Nucleus accumbens (tissue), 56 donors: ENCODE measurements at places on chromosomes 5 and 9.

DNA sequence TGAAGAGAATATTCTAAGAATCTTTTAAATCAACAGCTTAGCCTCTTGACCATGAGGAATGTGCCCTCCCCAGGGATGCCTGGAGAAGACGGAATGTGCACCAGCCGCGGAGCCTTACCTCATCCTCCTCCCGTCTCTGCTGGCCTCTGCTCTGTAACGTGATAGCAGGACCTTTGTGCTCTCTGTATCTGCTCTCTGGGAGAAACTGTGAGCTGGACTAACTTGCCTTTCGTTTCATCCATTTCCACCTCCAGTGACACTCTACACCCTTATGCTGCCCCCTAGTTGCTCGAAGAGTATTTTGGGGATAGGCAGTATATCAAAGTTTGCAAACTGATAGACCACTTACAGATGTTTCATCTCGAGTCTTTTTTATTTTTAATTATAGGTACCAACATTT, 141.4 kb downstream of the NPR3 start:
- DNase-seq: no peak

DNA sequence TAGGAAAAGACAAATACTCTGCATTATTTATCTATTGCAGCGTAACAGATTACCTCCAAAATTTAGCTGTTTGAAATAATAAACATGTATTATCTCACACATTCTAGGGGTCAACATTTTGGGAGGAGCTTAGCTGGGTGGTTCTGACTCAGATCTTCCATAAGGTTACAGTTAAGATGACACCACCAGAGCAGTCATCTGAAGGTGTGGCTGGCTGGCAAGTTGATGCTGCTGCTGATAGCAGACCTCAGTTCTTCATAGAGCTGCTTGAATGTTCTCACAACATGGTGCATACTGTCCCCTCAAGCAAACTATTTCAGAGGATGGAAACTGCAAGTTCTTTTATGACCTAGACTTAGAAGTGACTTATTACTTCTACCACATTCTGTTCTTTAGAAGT, 146.3 kb upstream of the FSTL4 start:
- DNase-seq: no peak

DNA sequence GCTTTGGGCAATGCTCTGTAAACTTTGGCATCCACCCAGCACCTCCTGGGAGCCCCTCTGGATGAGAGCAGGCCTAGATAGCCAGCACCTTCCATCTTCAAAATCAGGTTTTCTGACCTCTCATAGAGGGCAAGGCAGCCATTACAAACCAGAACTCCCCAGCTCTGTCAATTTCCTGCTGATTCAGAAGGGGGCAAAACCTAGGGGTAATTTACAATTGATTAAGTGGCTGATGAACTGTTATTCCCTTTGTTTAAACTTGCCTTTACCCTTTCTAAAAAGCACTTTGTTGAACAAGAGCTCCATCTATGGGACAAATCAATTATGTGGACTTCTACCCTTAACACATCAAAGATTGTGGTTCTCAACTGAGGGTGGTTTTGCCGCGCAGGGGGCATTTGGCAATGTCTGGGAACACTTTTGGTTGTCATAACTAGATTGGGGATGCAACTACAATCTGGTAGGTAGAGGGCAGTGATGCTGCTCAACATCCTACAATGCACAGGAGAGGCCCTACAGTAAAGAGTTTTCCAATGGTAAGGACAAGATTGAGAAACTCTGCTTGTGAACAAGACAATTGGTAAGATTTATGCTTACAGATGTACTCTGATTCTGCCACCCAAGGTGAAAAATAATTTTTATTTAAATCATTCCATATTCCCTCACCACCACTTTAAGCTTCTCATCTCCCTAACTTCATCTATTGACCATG, 184.1 kb downstream of the MARCHF11 start:
- no peak for DNase-seq

DNA sequence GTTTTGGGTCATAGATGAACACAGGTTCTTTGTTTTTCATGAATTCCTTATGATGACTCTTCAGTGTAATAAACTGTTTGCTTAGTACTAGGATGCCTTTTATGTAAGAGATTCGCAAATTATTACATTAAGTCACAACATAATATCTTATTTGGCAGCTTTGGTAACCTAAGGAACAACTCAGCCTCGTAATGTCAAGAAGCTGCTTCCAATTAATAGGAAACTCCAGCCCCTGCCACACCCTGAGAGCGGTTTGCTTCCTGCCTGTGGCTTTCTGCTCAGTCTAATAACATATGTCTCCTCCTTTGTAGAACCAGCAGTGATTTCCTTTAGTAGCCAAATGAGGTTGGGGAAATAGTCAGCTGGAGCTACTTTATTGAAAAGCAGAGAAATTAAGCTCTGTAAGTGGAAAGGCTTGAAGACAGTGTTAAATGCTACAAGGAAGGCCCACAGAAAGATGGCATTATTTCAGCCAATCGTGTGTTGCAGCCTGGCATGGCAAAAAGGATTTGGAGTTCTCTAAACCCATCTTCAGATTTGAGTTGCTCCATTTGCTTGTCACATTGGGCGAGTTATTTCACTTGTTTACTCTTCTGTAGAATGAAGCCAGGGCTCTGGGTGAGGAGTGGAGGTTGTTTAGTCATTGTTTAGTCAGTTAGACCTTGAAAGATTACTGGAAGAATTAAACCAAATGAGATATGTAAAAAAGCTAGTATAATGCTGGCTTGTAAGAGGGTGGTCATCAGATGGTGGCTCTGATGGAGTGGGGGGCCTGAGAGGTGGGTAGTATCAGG, 54.1 kb downstream of the MTAP start:
- DNase-seq: no peak

GRCh38 chr5:139881143-139881733, 85.6 kb downstream of the PSD2 start:
- DNase-seq: no peak

DNA sequence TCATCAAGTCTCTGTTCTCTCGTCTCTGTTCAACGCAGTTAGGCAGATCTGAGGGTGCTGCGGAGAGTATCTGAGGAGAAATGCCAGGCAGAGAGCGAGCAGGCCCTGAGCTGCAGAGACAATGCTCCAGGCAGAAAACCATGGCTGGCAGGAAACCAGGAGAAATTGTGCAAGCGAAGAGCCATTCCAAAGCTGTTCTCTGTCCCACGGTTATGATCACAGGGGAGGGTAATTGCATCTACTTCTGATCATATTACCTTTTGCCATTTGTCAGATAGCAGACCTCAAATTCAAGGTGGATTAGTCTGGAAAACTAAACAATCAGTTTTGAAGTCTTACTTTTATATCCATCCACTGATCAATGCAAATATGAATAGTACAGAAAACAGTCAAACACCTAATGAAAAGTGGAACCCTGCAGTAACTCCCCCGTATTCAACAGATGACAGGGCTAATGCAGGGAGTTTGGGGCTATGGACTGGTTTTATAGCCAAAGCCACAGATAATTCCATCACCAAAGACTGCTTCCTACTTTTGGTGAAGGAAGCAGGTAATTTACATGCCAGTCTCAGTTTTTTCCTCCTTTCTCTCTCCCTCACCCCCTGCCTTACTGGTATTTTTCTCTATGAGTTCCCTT, 228.0 kb downstream of the DCP2 start:
- DNase-seq: no peak

- no peak for DNase-seq
These were observed 109.1 kb downstream of the ALDH1A1 start for GRCh38 chr9:72843520-72844439.

GRCh38 chr5:130963798-130964197, 201.3 kb downstream of the HINT1 start:
- DNase-seq: no peak

GRCh38 chr9:123191260-123191659, 77.1 kb downstream of the STRBP start:
- no peak for DNase-seq

DNA sequence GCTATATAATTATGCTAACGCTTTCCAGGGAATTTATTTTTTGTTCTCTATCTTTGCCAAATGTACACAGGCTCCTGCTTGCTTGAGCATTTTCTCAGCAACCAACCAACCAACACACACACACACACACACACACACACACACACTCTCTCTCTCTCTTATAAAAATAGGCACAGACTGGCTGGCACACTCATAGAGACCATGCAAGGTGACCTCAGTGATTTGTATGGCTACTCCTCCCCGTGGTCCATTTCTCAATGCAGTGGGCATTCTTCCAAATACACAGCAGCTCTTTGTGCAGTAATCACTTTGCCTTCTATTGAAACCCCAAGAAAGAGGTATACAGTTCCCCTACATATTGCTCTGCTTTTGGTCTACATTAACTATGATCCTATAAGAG, 416.0 kb downstream of the MAN2A1 start:
- DNase-seq: no peak

DNA sequence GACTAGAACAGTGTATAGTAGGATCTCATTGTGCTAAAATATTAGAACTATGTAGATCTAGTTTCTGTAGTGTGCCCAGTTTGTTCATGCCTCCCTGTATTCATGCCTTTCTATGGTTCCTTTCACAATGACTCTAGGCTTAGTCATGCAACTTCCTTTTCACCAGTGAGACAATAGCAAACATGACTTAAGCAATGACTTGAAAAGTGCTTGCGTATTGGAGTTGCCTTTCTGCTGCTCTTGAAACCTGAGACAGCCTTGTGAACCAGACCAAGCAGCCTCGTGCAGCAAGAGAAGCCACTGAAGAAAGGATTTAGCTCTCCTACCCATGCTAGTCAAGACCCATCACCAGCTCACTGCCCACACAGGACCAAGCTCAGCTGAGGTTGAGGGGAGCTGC, 294.5 kb upstream of the TAS2R1 start:
- no peak for DNase-seq

- no peak for DNase-seq
These were observed 492.2 kb downstream of the NR2F1-AS1 start for GRCh38 chr5:93088592-93089389.

- DNase-seq: no peak
These were observed 454.1 kb downstream of the ARHGEF28 start for GRCh38 chr5:74079971-74080556.

- DNase-seq: no peak
These were observed 75.8 kb upstream of the CDH12 start for GRCh38 chr5:22928821-22929482.

DNA sequence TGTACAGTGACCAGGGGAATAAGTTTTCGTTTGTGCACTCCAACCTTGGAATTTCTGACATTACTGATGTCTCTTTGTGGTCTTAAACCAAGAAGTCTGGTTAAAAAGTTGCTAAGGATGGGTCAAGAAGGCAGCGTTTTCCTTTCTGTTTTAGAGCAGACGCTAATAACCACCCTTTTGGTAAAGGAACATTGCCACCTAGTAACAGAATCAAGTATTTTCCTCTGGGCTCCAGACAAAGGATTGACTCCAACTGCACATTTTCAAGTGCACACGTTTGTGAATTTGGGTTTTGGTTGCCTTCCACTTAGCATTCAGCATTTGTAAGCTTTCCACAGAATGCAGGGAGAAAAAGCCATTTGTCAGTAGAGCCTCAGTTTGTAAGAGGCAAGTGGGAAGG, 22.2 kb upstream of the CEP78 start:
- peak; percentile 21 for DNase-seq

- DNase-seq: no peak
These were observed 123.9 kb downstream of the PPP2R2B start for GRCh38 chr5:146754621-146755020.

GRCh38 chr5:12920527-12920926, 1016.3 kb upstream of the CTNND2 start:
- no peak for DNase-seq

- DNase-seq: no peak
These were observed 533 bp downstream of the SREK1IP1 start for GRCh38 chr5:64767959-64768357.

DNA sequence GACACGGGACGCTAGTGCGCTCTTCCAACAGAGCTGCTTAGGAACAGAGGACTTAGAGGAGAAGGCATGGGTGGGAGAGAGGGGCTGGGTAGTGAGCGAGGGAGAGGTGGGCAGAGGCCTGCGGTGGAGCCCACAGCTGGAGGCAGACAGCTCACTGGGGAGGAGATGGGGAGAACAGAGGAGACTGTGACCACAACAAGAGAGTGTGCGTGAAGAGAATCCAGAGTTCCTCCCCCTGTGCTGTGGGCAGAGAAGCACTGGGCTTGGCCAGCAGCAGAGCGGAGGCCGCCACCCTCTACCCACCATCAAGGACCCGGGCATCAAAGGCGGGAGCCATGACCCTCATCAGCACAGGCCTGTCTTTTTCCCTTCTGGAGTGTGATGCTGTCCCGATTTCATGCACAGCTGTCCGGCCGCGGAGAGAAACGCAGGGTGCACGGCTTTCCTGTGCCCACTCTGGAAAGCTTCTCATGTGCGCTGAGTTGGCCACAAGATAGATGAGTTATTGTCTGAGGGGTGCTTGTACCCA, 228.3 kb upstream of the IRX4 start:
- no peak for DNase-seq

DNA sequence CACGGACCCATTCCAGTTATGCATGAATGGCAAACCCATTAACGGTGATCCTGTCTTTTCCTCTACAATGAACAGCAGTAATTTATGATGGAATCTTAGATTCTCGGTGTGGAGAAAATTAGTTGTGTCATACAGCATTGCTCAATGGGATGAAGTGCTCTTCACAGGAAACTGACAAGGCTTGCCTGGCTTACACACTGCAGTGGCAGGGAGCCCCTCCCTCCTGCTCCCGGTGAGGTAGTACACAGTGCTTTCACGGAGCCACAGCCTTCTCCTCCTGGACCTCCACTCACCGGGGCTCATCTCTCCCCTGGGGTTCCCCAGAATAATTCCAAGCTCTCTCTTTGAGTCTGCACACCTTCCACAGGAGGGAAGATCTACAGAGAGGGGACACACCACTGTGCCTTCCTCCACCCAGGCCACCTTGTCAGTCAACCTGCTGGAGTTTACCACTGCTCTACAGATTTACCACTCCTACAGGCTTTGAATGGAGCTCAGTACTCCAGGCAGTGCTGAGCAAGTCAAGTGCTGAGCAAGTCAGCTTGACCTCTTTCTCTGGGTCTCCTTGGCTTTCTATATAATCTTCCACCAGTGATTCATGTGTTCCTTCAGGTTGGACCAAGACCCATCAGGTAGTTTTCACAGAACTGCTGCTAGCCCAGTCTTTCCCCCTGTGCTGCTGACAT, 59.1 kb upstream of the TBC1D2 start:
- no peak for DNase-seq

GRCh38 chr5:79456890-79457583, 56.9 kb downstream of the HOMER1 start:
- no peak for DNase-seq

GRCh38 chr5:137815202-137815990, 52.3 kb upstream of the MYOT start:
- no peak for DNase-seq

DNA sequence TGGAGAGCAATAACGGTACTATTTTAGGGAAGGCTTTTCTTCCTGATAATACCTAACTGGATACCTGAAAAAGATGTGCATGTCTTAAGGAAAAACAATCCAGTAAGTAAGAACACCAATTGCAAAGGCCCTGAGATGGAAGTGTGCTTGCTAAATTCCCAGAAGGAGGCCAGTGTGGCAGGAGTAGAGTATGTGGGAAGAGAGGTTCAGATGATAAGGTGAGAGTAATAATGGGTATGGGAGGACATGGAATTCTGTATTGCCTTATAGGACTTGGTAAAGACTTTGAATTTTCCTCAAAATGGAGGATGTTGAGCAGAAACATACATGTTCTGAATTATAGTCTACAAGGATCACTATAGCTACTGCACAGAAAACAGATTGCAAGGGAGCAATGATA, 89.3 kb downstream of the COMMD10 start:
- DNase-seq: no peak

GRCh38 chr5:77984587-77984986, 208.4 kb upstream of the TBCA start:
- DNase-seq: no peak
